ENCODE measurements at places on chromosomes 6 and 20. TPM values are rescaled to one million over a fixed set of nuclear protein-coding genes. Genes with fewer than 3 reads are reported as not detected.

CD2AP gene
- total RNA-seq: 68.8 TPM

TNF gene
- total RNA-seq: 0.79 TPM

PLCB1 gene
- total RNA-seq: 11.0 TPM

ZC2HC1B gene
- not detected for total RNA-seq
